Amniotic stem cell (primary cell): ENCODE measurements at places on chromosomes 1 and 21.

GRCh38 chr1:227437495-227438008, 119.3 kb upstream of the CDC42BPA start:
- no peak for DNase-seq

GRCh38 chr1:108590957-108591356, 31.1 kb downstream of the EEIG2 start:
- peak; percentile 83 for DNase-seq

GRCh38 chr1:100582943-100583342, 45.0 kb downstream of the GPR88 start:
- no peak for DNase-seq

DNA sequence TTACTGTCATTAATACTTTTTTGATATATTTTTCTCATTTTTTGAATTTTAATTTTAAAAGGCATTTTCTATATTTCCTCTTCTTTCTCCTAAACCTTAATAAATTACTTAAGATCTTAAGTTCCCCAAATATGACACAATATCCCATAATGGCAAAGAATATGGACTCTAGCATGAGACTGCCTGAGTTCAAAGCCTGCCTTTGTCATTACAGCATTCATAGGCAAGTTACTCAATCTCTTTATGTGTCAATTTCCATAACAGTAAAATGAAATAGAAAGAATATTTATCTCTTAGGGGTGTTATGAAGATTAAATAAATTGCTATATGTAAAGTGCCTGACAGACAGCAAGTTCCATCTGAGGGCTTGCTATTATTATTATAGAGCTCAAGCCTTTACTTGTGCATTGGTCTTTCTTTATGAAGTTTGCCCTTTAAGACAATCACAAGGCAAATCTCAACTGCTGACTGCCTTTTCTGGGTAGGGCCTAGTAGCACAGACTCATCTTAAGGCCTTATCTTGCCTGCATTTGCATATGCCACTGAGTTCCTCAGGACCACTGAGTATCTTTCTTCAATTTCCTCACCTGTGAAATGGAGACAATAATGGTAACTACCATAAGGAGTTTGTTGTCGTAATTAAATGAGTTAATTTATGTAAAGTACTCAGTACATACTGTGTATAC, 231.0 kb downstream of the NRIP1 start:
- DNase-seq: no peak

DNA sequence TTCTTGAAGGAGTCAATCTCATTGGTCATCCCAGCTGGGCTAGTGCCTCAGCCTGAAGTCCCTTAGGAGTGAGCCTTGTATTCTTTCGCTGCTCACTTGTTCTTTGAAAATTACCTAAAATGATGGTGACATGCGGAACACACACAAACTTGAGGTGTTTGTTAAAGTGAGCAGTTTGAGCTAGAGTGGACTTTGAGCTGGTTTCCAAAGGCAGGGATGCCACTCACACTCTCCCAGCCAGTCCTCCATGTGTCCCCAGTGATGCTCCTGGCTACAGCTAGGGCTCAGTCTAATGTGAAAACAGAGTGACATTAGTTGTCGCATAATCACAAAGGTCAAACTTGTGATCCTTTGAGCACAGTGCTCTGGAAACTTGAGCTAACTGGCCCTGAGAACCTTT, 84.3 kb downstream of the DTL start:
- no peak for DNase-seq

DNA sequence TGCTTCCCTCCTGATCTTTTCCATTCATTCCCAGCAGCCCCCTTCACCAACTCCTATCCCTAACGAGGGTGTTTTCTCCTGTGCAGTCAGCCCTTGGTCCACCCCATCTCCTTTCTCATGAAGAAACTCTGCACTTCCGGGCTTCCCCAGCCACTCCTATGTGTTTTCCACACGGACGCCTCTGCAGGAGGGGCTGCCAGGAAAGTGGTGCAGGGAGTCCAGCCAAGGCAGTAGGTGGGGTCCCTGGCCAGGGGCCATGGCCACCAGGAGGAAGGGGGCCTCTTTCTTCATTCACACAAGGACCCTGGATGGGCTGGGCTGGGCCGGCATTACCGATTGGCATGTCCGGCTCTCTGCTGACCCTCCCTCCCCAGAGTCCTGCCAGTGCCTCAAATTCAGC, 72.8 kb upstream of the EFHD2 start:
- no peak for DNase-seq

DNA sequence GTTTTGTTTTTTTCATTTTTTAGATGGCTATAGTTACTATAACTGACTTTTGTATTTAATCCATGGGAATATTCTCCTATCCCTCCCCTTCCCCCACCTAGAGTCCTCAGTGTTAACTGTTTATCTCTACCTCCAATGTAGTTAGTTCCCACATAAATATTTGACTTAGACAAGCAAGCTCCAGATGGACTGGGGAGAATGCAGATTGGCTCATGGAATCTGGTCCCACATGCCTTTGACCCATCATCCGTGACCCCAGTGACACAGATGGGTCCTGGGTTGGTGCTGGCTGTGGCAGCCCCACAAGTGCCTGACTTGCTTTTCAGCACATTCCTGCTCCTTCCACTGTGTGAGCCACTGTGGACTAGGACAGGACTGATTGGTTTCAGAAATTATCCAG, 41.8 kb downstream of the ATP2B4 start:
- DNase-seq: no peak

DNA sequence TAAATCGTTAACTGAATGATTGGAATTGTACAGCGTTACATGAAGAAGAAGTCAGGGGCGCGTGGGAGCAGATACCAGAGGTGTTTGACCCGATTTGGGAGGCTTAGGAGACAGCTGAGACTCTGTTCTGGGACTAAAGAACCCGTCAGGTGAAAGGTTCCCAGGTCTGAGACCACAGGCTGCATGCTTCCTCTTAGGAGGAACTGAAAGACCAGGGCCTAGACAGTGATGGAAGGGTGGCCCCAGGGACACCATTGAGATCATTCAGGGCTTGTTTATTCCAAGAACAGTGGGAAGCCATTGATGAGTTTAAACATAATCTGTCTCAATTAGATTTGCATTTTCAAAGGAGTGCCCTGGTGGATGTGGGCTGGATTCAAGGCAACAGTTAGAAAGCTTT, 904 bp downstream of the KLF17 start:
- no peak for DNase-seq

DNA sequence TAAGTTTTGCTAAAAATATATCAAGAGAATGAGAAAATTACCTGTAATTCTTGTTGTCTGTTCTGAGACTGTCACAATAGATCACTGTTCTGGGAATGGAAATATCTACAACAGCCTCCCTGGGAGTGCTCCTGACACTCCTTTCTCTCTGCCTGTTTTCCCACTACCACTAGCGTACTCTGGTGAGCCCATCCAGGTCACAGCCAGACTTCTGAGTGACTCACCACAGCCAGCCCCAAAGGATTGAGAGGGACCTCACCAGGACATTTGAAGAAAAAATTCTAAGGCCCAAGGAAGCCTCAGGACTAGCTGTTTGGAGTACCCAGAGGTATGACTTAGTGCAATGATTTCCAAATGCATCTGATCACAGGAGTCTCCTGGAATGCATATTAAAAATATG, 39.0 kb upstream of the TADA1 start:
- DNase-seq: no peak

DNA sequence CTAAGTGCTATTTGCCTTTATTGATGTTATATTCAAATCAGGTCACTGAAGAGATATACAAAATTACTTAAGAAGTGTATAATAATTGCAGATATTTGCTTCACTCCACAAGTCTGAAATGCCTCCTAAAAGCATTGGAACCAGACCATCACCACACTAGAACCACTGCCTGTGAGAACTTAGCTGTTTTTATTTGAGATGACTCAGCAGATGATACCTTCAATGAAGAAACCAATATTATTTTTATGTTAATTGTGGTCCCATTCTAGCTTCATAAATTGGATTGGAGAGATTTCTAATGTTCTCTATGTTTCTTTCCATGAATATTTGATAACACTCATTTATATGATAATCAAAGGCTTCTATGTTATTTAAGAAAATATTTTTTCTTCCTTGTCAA, 740.6 kb downstream of the KCNT2 start:
- no peak for DNase-seq

- no peak for DNase-seq
Observed at GRCh38 chr1:241749041-241749944, 97.2 kb downstream of the WDR64 start.

GRCh38 chr21:35044128-35044527, 5.0 kb downstream of the RUNX1 start:
- DNase-seq: no peak

GRCh38 chr1:179043266-179043665, 17.6 kb downstream of the FAM20B start:
- DNase-seq: no peak

- DNase-seq: no peak
Observed at GRCh38 chr1:156750711-156751450, 594 bp downstream of the HDGF start.

DNA sequence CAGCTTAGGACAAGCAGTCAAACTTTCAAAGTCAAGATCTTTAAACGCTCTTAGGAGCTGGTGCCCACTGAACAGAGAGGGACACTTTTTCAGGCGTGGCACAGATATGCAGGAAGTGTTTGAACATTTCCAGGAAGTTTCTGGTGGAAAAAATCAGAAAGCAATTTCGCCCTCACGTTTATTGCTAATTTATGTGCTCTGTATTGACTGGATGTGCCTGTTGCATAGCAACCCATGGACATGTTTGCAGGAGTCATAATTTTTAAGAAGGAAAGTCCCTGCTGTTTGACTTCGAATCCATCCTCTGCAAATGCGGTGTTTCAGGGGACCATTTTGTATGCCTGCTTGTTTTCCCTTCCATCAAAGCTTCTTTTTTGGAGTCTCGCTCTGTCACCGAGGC, 239.9 kb upstream of the IRF2BP2 start:
- DNase-seq: no peak

GRCh38 chr1:229251185-229251584, 19.7 kb upstream of the RAB4A start:
- DNase-seq: no peak

DNA sequence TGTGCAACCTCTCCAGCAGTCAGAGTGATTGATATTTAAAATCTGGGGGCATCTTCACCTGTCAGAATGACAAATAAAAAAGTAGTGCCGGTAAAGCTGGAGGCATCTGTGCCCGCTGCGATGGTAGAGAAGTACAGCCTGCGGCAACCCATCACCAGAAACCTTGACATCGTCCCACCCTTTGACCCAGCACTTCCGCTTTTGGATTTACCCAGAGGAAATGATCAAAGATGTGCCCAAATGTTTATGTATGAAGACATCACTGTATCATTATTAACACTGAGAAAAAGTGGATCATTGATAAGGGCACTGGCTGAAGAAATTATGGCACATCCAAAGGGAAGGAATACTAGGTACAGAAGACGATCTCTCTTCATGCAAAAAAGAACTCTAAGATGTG, 96.0 kb downstream of the PGBD5 start:
- DNase-seq: no peak

- DNase-seq: no peak
Observed at GRCh38 chr1:96357141-96357765, 364.3 kb upstream of the PTBP2 start.

DNA sequence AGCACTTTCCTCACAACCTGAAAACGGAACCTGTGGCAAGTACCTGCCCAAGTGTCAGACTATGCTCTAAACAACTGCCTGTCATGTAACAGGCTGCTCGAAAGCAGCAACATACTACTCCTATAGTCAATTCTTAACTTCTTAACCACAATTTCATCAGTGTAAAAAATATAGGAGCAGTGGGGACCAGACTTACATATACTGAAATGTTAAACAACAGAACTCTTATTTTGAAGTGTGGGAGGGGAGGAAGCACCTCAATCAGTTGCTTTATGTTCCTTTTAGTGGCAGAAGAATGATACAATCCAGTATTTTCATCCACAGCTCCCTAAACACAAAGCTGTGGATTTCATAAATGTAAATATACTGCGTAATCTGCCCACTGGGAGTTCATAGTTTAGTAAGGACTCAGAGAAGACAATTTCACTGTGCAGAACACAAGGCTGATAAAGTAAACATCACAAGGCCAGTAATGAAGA, 44.2 kb downstream of the WLS start:
- DNase-seq: no peak

DNA sequence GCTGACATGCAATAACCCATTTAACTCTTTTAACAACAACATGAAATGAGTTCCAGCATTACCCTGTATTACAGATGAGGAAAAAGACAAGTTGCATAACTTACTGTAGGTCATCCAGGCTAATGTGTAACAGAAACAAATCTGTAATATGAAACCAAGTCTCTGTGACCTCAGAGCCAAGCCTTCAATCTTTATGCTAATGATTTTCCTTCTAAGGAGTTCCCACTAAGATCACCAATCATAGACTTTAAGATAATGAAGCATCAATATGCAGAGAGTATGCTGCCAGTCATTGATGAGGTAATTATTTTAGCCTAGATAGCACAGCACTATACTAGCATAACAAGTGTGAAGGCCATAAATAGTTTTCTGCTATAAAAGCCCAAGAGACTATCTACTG, 35.6 kb upstream of the RNPC3 start:
- no peak for DNase-seq

DNA sequence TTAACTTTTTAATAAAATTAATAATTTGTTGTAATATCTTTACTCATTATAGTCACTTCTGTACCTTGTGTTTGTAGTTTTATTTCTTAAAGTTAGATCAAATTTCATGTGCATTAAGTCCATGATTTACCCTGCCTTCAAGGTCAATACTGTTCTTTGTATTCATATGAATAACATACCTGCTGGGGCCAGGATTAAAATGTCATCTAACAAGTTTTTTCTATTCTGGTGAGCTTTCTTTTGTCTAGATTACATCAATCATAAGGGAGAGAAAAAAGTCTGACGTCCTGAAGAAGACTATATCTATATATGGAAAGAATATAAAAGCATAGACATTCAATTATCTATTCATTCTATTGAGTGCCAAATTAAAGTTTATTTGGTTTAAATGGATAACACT, 232.6 kb downstream of the COL11A1 start:
- no peak for DNase-seq

GRCh38 chr1:31013187-31013864, 52.2 kb downstream of the PUM1 start:
- DNase-seq: no peak

- no peak for DNase-seq
Observed at GRCh38 chr1:244242446-244242845, 191.4 kb downstream of the ZBTB18 start.

DNA sequence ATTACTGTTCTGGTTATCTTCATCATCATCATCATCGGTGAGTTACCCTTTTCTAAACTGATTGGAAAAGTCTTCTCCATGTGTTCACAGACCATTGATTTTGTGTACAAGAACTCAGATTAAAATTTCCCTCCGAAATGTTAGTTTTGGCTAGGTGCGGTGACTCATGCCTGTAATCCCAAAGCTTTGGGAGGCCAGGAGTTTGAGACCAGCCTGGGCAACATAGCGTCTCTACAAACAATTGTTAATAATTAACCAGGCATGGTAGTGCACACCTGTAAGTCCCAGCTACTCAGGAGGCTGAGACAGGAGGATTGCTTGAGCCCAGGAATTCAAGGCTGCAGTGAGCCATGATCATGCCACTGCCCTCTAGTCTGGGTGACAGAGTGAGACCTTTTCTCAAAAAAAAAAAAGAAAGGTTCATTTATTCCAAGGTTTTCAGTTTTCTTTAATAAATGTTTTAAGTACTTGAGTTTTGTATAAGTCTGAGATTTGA, 5.9 kb upstream of the PER3 start:
- no peak for DNase-seq

- DNase-seq: no peak
Observed at GRCh38 chr1:183946320-183946613, 91.3 kb downstream of the COLGALT2 start.

GRCh38 chr1:201608635-201609395, 69.9 kb downstream of the NAV1 start:
- DNase-seq: no peak

- DNase-seq: no peak
Observed at GRCh38 chr1:147895123-147895522, 7.5 kb upstream of the GJA8 start.
